ENCODE measurements at places on chromosomes 5 and 9. TPM values are rescaled to one million over a fixed set of nuclear protein-coding genes. Genes with fewer than 3 reads are reported as not detected.
A peak's percentile ranks its signal among the peaks of the same experiment; 100 is the strongest.

DNA sequence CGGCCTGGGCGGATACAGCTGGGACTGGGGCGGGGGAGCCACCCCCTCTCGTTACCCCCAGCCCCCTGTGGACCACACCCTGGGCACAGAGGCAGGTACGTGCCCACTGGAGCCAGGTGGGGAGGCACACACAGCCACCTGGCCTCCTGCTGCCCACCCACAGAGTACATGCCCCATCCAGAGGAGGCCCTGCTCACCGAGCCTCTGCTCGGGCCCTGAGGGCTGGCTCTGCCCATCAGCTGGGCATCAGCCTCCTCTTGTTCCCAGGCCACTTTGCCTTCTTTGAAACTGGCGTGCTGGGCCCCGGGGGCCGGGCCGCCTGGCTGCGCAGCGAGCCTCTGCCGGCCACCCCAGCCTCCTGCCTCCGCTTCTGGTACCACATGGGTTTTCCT lies 6.3 kb downstream of the MAMDC4 start:
- DNase-seq: no peak

- no peak for DNase-seq
These were observed 69.5 kb downstream of the ACTL7B start for GRCh38 chr9:108786322-108786721.

DNA sequence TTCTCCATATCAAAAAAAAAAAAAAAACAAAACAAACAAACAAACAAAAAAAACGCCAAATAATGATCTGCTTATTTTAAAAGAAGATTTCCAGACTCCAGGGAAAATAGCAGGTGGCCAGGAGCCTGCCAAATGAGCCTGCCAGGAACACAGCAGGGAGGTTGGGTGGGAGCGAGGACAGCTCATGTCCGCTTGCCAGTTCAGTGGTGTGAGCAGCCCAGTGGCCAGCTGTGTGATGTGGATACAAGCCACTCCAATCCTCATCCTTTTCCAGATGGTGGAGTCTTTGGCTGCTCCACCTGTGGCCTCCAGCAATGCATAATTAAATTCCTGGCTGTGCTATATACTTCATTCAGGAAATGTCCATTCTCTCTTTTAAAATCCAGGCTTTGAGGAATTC lies 1025.1 kb upstream of the C9orf72 start:
- no peak for DNase-seq

- DNase-seq: no peak
These were observed 12.4 kb downstream of the CDH10 start for GRCh38 chr5:24632353-24632752.

DNA sequence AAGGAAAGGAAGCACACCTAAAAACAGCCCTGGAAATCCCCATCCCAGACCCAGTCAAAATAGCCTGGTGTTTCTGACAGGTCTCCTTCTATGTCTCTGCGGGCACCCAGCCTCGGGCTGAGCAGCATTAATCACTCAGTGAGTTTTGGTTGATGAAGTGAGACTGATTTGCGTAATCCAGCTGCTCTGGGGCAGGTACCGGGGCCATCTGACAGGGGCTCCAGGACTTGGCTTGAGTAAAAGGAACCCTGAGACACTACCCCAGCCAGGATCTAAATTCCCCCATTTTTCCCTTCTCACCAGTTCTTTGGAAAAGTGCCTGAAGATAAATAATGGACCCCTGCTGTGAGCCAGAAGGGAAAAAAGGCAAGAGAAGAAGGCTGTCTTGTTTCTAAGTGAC lies 596 bp downstream of the SLC28A3 start:
- DNase-seq: no peak

DNA sequence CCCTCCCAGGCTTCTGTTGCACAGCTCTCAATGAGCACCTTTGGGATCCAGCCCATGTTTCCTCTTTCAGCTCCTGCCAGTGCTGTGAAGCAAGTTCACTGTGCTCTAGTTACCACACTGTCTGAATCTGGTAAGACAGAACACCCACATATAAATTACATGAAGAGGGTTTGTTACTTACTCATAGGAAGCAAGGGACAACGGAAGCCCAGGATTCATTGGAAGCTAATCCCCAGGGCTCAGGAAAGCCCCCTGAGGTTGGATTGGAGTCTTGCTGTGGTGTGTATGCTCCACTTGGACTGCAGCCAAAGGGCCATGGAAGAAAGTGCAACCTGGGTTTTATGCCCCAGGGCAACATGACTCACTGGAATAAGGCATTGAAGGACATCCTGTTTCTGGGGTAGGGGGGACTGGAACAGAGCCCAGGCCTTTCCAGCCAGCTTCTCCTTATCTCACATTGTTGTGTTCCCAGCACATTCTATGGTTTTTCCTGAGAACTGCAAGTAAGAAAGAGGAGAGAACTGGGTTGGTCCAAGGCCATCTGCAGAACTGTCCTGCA lies 15.6 kb upstream of the CLK4 start:
- DNase-seq: no peak

- DNase-seq: no peak
These were observed 82.1 kb downstream of the CYFIP2 start for GRCh38 chr5:157348049-157348400.

- DNase-seq: no peak
These were observed 503.6 kb downstream of the ELAVL2 start for GRCh38 chr9:23322392-23322791.

DNA sequence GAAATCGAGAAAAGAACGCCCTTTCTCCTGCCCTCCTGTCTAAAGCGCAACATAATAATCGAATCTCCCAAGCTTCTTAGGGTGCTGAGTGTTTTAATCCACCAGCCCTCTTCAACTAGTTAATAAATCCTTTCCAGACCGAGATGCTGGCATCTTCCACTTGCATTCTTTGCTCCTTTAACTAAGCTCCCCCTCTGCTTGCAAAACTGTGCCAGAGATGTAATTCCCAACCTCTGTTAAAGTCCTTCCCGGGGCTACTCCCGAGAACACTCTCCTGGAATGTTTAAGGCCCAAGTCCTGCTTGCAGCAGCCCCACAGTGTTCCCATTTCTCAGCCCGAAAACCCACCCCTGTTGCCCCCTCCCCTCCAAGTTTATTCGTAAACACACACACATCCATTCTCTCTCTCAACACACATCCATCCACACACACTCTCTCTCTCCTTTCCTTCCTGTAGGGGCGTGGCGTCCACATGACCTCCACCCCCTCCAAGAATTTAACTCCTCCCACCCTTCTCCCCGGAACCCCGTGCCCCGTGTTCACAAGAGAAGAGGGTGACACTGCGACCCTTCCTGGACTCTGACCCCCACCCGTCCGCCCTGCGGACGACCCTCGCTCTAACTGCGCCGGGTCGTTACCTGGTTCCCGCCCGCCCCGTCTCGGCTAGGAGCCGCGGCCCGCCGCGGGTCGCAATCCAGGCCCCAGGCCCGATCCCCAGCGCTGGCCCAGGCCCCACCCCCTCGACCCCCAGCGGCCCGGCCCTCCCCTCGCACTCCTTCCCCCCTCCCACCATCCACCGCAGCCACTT lies 7.0 kb upstream of the MGAT1 start:
- peak; percentile 76 for DNase-seq

GRCh38 chr5:1542781-1543180 lies 19.0 kb upstream of the LPCAT1 start:
- no peak for DNase-seq

GRCh38 chr9:92294297-92294676 lies 790 bp upstream of the IARS1 start:
- DNase-seq: no peak

DNA sequence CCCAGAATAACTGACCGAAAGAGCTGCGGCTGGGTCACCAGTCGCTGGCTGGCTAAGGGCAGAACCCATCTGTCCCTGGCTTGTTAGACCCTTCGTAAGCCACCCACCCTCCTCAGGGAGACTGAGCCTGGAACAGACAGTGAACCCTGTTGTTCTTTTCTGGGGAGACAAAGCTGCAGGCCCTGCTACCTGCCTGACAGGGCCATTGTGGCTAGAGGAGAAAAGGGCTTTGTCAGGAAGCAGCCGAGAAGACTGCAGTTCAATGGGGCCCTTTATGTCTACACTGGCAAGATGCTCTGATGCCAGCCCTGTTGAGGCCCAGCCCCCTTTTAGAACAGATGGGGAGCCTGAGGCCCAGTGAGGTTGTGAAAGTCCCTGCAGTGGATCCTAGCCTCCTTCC lies 3.7 kb upstream of the NIPAL4 start:
- no peak for DNase-seq

DNA sequence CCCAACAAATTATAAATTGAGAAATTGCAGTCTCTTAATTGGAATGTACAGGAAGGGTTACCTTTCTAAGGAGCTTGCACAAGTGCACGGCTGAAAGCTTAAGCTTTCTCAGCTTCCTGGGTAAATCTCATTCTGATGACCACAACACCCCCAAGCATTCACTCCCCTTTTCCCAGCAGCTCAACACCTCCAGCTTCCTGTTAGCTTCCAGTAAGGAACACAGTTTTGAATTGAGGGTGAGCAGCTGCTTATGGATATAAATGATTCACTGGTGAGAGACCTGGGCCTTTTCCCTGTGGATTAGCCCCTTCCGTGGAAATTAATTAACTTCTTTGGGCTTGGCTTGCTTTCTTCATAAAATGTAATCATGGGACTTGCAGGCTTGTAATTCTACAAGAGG lies 101.2 kb downstream of the SLC28A3 start:
- no peak for DNase-seq

DNA sequence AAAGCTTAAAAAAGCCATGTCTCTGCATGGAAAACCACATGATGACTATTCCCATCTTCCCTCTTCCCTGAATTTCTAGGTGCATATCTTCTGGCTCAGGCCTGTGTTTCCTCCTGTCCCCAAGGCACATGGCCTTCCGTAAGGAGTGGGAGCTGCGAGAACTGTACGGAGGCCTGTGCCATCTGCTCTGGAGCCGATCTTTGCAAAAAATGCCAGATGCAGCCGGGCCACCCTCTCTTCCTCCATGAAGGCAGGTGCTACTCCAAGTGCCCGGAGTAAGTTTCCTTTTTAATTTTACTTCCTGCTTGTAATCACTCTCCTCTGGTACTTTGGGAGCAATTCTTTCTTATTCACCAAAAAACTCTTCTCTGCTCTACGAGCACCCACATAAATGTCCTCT lies 83.6 kb downstream of the RFK start:
- no peak for DNase-seq

DNA sequence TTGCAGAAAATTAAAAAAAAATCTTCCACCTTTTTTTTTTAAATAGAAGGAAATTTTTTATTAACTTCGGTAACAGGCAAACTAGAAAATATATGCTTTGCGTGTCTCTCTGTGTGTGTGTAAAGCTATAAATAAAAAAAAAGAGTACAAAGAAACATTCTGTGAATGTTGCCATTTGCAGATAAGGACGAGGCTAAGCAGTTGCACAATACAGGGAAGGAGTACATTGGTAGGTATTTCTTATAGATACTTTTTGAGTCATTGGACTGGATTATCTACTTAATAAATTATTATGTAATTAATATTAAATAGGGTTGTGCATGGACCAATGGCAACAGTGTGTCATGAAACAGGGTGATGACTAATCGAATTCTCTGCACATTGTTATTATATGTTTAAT lies 102.4 kb downstream of the CAMK4 start:
- DNase-seq: no peak

- DNase-seq: no peak
These were observed 193.8 kb upstream of the HMHB1 start for GRCh38 chr5:143618141-143618540.

GRCh38 chr5:510521-510920 lies 13.7 kb downstream of the SLC9A3 start:
- DNase-seq: no peak

DNA sequence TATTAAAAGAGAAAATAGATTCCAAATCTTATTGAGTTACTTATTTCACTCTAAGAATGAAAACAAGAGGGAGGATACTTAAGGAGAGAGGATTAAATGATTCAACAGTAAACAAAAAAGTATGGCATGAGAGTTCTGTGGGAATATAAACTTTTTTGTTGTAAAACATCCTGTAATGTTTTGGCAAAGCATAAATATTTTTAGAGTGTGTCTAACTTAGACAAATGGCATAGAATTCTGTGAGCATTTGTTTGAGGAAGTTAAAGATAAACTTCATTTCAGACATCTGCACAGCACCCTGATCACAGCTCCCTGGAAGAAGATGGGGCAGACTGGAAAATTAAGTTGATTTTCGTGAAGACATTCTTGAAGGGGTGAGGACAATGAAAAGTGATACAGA lies 246.8 kb upstream of the HAPLN1 start:
- no peak for DNase-seq

DNA sequence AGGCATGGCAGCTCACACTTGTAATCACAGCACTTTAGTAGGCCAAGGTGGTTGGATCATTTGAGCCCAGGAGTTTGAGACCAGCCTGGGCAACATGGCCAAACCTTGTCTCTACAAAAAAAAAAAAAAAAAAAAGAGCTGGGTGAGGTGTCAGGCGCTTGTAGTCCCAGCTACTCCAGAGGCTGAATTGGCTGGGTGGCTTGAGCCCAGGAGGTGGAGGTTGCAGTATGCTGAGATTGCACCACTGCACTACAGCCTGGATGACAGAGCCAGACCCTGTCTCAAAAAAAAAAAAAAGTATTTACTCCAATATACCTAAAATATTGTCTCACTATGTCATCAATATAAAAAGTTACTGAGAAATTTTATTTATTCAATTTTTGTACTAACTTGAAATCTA lies 2.8 kb downstream of the SCAI start:
- no peak for DNase-seq

DNA sequence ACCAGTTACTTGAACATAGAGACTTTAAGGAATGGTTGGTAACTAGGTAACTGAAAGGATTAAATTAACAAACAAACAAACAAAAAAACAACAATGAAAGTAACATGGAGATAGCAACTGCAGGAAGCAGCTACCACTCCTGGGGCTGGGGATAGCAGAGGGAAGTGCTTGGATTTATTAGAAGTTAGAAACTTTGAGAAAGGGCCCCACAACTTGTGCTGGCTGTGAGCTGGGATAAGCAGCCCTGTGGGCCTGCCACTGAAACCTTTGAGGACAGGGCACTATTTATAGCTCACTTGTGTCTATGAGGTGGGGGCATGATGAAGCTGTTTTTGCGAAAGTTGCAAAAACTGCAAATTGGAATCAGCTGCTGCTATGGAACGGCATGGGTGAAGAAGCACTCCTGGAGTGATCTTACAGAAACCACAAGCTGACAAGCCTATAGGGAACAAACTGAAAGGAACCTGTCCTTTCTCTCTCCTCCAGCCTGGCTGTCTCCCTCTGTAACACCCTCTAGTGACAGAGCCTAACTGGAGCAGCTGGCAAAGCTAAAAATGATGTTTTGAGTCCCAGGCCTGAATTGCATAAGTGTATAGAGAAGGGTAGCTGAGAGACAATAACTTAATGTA lies 91.4 kb upstream of the RANBP6 start:
- DNase-seq: no peak

- DNase-seq: no peak
These were observed 13.7 kb upstream of the FOCAD start for GRCh38 chr9:20670395-20670794.

The IFNA21 gene
- not detected for total RNA-seq

The EFNA5 gene
- 0.13 TPM for total RNA-seq

The DEPDC1B gene
- 3.8 TPM for total RNA-seq

The FBN2 gene
- 0.26 TPM for total RNA-seq

The DNLZ gene
- 75.5 TPM for total RNA-seq

The CENPH gene
- total RNA-seq: 44.2 TPM

The SLC12A7 gene
- 18.5 TPM for total RNA-seq

The ST8SIA4 gene
- 27.2 TPM for total RNA-seq

The HAUS6 gene
- total RNA-seq: 30.6 TPM

The MSX2 gene
- total RNA-seq: 0.08 TPM

The NEURL1B gene
- total RNA-seq: 0.05 TPM

The PRDM9 gene
- not detected for total RNA-seq

The PCDHA5 gene
- not detected for total RNA-seq

The MCTP1 gene
- total RNA-seq: 0.30 TPM

The SLC36A1 gene
- 8.2 TPM for total RNA-seq

The WNT8A gene
- not detected for total RNA-seq

The IFNA2 gene
- not detected for total RNA-seq
